Spinal cord (tissue), 10 donors: ENCODE measurements at places on chromosomes 16 and 17.

DNA sequence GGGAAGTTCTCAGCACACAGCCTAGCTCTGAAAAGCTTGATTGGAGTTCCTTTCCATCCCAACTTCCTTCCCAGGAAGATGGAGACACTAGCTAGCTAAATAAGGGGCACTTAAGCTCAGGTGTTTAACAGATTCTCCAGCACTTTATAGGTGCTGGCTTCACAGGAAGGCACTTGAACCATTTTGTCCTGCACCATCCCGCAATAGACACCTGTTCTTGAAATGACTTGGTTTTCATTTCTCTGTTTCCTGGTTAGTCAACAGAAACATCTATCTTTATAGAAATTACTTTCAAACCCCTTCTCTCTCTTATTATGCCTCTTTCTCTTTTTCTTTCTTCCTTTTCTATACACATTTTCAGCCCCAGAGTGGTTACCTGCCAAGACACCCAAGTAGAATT lies 409.9 kb upstream of the ZFHX3 start:
- no peak overlapping the region for H3K4me3 ChIP-seq
- DNase-seq: no peak
- no peaks in the 10 kb centered on the region for H3K36me3 ChIP-seq
- no peaks in the 10 kb centered on the region for H3K27me3 ChIP-seq
- H3K4me1 ChIP-seq: no peaks in the 10 kb centered on the region

- H3K27me3 ChIP-seq: no peaks in the 10 kb centered on the region
- H3K27ac ChIP-seq: peak overlapping the region; percentile 83
- peaks cover 18% of the 10 kb centered on the region for H3K4me1 ChIP-seq
- H3K36me3 ChIP-seq: peaks cover 12% of the 10 kb centered on the region
Measured at GRCh38 chr17:75153780-75154194, 525 bp downstream of the JPT1 start.

GRCh38 chr17:19759568-19760549 lies 11.8 kb upstream of the ALDH3A1 start:
- H3K27ac ChIP-seq: no peak overlapping the region
- peaks cover 12% of the 10 kb centered on the region for H3K4me1 ChIP-seq
- H3K27me3 ChIP-seq: no peaks in the 10 kb centered on the region
- no peak for DNase-seq

GRCh38 chr16:65102326-65102725 lies 19.5 kb downstream of the CDH11 start:
- no peak overlapping the region for H3K4me3 ChIP-seq
- no peaks in the 10 kb centered on the region for H3K4me1 ChIP-seq
- H3K27ac ChIP-seq: no peak overlapping the region
- H3K27me3 ChIP-seq: no peaks in the 10 kb centered on the region
- no peak for DNase-seq
- no peaks in the 10 kb centered on the region for H3K36me3 ChIP-seq

DNA sequence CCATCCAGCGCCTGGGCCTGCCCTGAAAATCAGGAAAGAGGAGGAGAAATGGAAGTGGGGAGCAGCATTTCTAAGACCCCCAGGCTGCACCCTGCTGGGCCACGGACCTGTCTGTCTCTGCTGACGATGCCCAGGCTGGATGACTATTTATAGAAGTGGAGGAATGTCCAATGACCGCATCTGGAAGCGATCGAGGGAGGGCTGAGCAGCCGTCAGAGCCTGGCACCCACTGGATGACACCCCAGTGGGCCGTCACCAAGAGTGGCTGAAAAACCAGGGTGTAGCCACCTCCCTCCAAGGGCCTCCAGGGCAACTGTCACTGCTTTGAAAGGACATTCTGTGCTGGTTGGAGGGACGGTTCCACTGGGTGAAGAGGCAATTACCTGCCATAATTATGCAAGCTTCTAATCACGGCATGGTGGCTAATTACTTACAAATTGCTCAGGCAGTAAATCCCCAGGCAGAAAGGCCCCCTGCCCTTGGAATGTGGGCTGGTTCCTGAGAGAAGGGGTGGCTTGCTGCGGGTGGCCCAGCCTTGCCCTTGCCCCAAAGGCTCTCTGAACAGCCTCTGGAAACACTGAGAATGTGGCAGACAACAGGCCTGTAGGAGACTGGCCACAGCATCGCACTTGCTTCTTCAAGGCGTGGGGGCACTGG lies 332.1 kb downstream of the C16orf95 start:
- peak; percentile 49 for DNase-seq
- peaks cover 3% of the 10 kb centered on the region for H3K27me3 ChIP-seq
- no peak overlapping the region for H3K27ac ChIP-seq
- H3K36me3 ChIP-seq: no peaks in the 10 kb centered on the region
- H3K4me3 ChIP-seq: no peak overlapping the region

GRCh38 chr17:10120749-10121148 lies 77.7 kb downstream of the GAS7 start:
- H3K36me3 ChIP-seq: no peaks in the 10 kb centered on the region
- H3K4me3 ChIP-seq: no peak overlapping the region
- H3K4me1 ChIP-seq: peaks cover 76% of the 10 kb centered on the region
- no peak for DNase-seq
- no peaks in the 10 kb centered on the region for H3K27me3 ChIP-seq

GRCh38 chr17:82231562-82232321 lies 2.9 kb downstream of the SLC16A3 start:
- peaks cover 24% of the 10 kb centered on the region for H3K36me3 ChIP-seq
- H3K4me3 ChIP-seq: peak overlapping the region; percentile 36
- DNase-seq: no peak
- H3K27me3 ChIP-seq: peaks cover 43% of the 10 kb centered on the region

GRCh38 chr17:49746791-49747490 lies 17.0 kb downstream of the FAM117A start:
- H3K27ac ChIP-seq: no peak overlapping the region
- H3K4me3 ChIP-seq: no peak overlapping the region
- no peaks in the 10 kb centered on the region for H3K36me3 ChIP-seq
- no peak for DNase-seq
- H3K4me1 ChIP-seq: no peaks in the 10 kb centered on the region
- no peaks in the 10 kb centered on the region for H3K27me3 ChIP-seq

- H3K4me1 ChIP-seq: peaks cover 20% of the 10 kb centered on the region
- H3K27ac ChIP-seq: peak within 1 kb of the TSS; percentile 70
- H3K4me3 ChIP-seq: peak within 1 kb of the TSS; percentile 68
- DNase-seq: peak; percentile 87
- H3K27me3 ChIP-seq: no peaks in the 10 kb centered on the region
Measured at GRCh38 chr16:67415872-67416793, at the start of gene ZDHHC1. Gene ZDHHC1, minus strand, starts transcription at chr16:67416477. Its CDS starts 8,702 bp downstream, at chr16:67407775.

GRCh38 chr17:22600644-22601298 lies 908.4 kb downstream of the KCNJ18 start:
- H3K4me3 ChIP-seq: no peak overlapping the region
- H3K36me3 ChIP-seq: no peaks in the 10 kb centered on the region
- no peaks in the 10 kb centered on the region for H3K4me1 ChIP-seq
- no peak overlapping the region for H3K27ac ChIP-seq
- H3K27me3 ChIP-seq: no peaks in the 10 kb centered on the region

DNA sequence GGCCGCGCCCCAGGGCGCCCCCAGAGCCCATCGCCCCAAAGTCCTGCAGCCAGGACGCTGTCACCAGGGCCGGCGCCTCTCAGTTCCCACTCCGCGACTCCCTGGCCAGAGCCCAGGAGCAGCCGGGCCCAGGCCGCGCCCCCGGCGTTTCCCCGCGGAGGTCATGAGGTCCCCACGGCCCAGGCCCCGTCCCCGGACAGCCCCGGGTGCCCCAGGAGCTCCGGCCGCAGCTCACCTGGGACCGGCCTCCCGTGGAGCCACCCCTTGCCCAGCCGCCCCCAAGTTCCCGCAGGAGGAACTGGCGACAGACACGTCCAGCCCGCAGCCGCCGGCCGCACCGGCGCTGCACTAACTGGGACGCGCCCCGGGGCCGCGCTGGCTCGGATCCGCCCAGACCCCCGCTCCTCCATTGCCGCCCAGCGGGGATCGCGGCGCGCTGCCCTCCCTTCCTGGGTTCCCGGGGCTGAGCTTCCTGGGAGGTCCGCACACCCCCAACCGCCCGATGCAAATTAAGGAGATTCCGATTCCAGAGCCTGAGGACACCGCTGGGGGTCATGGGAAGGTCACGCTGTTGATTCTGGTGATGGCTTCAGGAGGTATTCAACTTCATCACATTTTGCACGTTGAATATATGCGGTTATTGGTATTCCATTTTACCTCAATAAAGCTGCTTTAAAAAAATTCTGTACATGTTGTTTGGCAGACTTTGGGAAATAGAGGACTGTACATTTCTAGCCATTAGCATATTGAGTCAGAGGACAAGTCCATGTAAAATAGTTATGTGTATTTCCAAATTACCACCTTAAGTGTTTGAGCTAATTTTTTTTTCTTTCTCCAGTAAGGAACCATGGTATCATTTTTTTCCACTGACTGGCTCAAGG lies 9.9 kb downstream of the AHSP start:
- no peak overlapping the region for H3K27ac ChIP-seq
- no peak overlapping the region for H3K4me3 ChIP-seq
- peaks cover 5% of the 10 kb centered on the region for H3K4me1 ChIP-seq
- DNase-seq: no peak

DNA sequence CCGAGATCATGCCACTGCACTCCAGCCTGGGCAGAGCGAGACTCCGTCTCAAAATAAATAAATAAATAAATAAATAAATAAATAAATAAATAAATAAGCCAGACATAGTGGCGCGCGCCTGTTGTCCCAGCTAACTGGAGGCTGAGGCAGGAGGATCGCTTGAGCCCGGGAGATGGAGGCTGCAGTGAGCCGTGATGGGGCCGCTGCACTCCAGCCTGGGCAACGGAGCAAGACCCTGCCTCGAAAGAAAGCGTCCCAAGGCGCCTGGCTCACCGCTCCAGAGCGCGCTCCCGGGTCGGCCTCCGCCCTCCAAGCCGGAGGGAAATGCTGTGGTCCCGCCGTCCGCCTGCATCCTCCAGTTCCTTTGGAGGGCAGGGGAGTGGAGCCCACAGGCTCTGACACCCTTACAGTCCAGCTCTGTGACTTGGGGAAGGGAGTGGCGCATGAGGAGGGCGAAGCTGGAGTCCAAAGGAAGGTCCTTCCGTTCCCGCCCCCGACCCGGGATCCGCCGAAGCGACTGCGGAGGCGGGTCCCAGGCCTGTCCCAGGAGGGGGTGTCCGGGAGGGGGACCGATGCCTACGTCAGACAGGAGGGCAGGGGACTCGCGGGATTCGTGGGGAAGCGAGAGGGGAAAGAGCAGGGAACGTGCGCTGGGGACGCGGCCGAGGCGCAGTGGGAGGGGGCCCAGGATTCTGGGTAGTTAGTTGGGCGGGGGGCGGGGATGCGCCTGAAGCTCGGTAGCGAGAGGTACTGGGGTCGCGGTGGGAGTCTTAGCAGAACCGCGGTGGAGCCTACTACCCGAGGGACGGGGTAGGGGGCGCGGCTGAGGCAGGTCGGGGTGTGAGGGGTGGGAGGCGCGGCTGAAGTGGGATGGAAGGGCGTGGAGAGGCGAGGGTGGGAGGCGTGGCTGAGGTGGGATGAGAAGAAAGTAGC lies 8.4 kb upstream of the TRPV2 start:
- H3K36me3 ChIP-seq: no peaks in the 10 kb centered on the region
- peaks cover 18% of the 10 kb centered on the region for H3K4me1 ChIP-seq
- no peaks in the 10 kb centered on the region for H3K27me3 ChIP-seq
- peak overlapping the region; percentile 69 for H3K27ac ChIP-seq
- peak overlapping the region; percentile 65 for H3K4me3 ChIP-seq

GRCh38 chr17:6322316-6322715 lies 112.6 kb downstream of the AIPL1 start:
- no peaks in the 10 kb centered on the region for H3K27me3 ChIP-seq
- no peak overlapping the region for H3K27ac ChIP-seq
- DNase-seq: no peak
- H3K4me1 ChIP-seq: peaks cover 5% of the 10 kb centered on the region

DNA sequence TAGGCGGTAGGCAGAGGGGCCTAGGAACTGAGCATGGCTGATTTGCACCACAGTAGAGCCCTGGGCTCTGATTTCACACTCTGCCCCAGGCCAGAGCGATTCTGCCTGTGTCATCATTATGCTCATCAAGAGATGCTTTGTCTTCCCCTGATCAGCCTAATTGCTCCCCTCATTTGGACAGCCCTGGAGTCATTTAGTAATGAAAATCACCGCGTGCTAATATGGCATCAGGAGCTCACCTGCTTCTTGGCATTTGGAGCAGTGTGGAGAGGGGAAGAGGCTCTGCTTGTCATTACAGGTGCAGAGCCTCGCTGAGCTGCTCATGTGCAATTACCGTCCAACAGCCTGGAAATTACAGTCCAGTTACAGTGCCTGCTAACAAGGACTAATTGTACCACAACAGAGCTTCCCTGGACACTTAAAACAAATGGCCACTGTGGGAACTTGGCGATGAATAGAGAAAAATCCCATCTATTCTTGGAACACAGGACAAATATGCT lies 157.1 kb upstream of the WSCD1 start:
- H3K36me3 ChIP-seq: no peaks in the 10 kb centered on the region
- no peaks in the 10 kb centered on the region for H3K27me3 ChIP-seq
- no peak for DNase-seq
- H3K27ac ChIP-seq: no peak overlapping the region
